ENCODE measurements at places on chromosomes 4 and X.

GRCh38 chr4:7822877-7823276, 116.8 kb downstream of the AFAP1 start:
- DNase-seq = peak; percentile 19

DNA sequence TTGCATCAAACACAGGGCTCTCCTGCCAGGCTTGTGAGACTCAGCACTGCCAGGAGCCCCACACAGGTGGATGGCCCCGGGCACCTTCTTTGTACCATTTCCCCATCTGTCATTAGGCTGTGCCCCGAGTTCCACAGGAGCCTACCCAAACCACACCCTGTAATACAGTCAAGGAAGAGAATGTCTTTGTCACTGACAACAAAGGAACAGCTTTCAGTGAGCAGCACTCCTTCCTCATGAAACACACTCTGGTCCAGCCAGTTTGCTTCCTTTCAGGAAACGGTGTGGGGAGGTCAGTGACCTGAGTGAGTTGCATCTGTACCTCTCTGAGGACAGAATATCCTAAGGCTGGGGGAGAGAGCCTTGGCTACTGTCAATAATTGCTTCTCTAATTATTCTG, 53.7 kb downstream of the LNX1 start:
- no peak for DNase-seq

- no peak for DNase-seq
These were observed 408.2 kb downstream of the ARHGAP24 start for GRCh38 chr4:85883180-85883579.

DNA sequence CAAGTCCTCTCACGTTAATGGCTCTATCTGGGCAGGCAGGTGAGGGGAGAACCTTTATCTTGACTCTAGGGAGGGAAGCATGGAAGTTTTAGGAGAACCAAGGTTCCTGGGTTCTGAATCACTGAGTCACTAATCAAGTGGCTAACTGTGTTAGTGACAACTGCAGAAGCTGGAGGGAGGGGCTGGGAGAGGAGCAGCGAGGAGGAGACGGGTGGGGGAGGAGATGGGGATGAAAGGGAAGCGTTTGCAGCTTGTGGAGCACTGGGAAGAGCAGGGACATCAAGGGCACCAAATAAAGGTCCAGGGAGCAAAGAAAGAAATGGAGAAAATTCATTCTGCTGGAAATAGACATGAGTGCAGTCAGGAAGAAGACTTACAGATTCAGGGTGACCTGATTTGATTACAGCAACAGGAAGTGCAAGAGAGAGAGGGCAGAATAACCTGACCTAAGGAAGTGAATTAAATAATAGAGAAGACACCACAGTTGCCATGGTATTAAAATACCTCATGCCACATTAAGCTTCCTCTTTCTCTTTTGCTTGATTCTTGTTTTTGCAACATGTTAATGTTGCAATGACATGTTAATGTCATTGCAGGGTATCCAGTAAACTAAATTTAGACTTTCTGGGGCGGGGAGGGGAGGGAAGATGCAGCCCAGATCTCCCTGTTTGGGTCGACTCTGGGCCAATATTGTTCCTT, 4.5 kb upstream of the SETD7 start:
- no peak for DNase-seq

GRCh38 chrX:119177278-119177677, 49.7 kb upstream of the KIAA1210 start:
- DNase-seq = no peak

- DNase-seq = no peak
These were observed 6.5 kb downstream of the SASH3 start for GRCh38 chrX:129786210-129786651.

DNA sequence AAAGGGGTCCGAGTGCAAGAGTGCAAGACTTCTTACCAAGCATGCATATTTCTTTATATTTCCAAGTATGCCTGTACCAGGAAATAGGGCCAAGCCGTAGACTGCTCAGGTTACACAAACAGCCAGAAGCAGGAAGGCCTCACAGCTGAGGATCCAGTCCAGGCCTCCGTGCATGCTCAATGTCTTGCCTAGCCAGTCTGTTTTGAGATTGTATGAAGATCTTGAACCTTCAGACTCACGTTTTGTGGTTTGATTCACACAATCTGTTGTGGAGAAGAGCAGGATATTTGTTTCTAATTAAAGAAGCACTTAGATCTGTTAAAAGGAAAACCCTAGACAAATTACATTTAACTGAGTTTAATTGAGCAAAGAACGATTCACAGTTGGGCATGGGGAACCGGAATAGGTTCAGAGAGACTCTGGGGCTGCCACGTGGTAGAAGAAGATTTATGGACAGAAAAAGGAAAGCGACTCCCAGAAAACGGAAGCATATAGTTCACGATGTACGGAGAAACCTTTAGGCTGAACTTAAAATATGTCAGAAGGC, 1.2 kb downstream of the MGST2 start:
- peak; percentile 67 for DNase-seq

GRCh38 chrX:53357799-53358530, 64.5 kb downstream of the SMC1A start:
- DNase-seq = peak; percentile 17

- peak; percentile 14 for DNase-seq
These were observed 32.9 kb downstream of the CPEB2 start for GRCh38 chr4:15035159-15035558.

DNA sequence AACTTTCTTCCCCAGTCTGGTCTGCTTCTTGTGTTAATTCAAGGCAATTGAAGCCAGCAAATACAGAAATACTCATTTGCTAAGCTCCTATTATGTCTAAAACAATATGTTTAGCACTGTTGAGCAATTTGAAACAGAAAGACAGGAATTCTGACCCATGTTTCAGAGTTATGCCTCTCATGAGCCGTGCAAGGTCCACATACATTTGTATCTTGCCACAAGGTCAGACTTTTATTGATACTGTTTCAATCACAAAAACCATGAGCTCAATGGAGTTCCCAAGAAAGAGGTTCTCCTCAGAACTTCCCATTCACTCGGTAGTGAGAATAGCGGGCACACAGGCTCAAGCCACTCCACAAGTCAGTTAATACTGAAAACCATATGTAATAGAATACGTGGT, 47.6 kb upstream of the SPRY1 start:
- DNase-seq = no peak

DNA sequence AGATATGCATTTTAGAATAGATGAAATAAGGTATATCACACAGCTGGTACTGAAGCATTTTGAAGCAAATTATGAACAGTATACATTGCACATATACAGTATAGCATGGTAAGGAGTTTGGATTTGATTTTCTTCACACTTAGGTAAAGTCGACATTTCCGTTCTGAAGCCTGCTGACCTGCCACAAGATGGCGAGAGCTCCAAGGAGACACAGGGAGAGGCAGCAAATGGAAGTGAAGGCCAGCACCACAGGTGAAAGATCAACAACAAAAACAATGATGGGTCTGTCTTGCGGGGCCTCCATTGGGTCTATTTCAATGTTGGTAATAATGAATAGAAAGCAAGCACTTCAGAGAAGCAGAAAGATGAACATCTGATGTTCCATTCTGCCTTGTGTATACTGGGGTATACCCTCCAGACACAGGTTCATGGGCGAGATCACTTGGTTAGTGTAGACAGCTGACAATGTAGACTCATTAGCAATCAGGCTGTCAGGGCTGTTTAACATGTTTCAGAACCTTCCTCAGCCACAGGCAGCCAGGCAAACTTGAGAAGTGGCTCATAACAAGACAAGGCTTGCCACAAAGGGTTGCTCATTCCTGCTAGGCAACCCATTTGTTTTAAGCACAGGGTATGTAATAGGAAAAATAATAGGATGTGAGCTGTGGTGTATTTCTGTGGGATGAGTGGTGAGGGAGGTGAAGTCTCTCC, 21.4 kb upstream of the NOX1 start:
- peak; percentile 18 for DNase-seq

DNA sequence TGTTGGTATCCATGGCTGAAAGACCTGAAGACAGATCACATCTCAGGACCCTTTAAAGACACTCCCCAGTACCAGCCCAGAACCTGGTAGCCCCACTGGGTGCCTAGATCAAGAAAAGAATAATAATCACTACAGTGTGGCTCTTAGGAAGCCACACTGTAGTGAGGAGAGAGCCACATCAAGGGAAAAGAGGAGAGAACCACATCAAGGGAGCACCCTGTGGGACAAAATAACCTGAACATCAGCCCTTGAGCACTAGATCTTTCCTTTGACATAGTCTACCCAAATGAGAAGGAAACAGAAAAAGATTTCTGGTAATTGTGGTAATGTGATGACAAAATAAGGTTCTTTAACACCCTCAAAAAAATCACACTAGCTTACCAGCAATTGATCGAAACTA, 15.3 kb downstream of the RTL3 start:
- DNase-seq = no peak

GRCh38 chrX:150643271-150643670, 49.9 kb upstream of the MTMR1 start:
- peak; percentile 13 for DNase-seq

DNA sequence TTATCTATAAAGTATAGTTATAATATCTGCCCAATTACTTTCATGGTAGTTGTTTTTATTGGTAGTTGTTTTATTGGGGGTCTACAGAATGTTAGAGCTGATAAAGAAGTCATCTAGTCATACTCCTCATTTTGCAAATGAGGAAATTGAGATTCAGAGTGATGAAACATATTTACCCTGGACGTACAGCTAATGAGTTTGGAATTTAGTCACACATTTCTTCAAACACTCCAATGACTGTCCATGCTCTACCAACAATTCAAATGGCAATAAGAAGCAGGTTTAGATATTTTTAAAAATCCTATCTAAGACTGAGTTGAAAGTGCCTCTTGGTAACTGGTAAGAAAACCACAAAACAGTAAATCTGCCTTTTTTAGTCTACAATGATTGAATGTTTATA, 98.2 kb downstream of the MAGEC1 start:
- DNase-seq = no peak

DNA sequence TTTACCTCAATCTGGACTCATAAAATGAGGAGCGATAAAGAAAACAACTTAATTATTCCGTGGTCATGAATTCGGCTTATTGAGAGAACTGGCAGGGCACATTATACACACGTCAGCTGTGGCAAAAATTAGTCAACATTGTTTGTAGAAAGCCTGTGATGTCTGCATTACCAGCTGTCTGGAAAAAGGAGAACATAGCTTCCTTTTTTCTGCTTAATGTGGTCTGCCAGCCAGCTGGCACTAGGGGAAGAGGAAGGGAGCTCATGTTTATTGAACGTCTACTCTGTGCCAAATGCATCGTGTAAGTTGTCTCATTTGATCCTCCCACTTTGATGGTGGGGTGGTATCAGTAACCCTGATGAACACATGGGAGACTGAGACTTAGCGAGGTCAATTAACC, 367.6 kb downstream of the ARHGAP24 start:
- no peak for DNase-seq

GRCh38 chr4:85741381-85741780, 266.4 kb downstream of the ARHGAP24 start:
- no peak for DNase-seq

DNA sequence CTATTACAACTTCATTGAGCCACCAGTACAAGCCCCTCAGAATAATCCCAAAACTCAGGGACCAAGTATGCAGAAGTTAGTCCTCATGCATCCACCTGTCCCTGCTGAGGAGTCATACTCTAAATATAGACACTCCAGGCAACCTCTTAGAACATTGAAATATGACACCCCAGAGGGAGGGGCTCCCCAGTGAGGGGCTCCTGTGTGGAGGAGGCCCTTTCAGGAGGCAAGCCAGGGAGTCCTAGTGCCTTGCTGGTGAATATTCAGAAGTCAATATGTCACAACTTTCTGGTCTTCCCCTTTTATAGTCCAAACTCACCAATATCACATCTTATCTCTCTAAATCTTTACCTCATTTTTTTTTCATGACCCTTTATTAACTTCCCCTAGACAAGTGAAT, 1.6 kb upstream of the ARMCX6 start:
- no peak for DNase-seq

DNA sequence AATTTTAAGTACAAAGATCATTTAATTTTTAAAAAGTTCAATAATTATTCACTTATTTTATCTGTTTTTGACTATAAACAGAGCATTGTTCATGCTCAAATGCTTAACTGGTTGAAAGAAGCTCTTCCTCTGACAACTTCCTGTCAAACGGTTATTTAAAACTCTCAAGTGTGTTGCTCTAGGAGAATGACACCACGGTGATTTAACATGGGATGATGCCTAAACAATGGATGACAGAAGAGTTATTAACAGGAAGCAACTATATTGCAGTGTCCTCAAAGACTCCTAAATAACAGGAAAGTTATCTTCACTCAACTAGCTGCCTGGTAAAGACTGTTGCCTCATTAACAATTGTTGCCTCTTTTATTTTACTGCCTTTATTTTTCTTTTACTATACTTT, 509.6 kb downstream of the PACRGL start:
- no peak for DNase-seq

DNA sequence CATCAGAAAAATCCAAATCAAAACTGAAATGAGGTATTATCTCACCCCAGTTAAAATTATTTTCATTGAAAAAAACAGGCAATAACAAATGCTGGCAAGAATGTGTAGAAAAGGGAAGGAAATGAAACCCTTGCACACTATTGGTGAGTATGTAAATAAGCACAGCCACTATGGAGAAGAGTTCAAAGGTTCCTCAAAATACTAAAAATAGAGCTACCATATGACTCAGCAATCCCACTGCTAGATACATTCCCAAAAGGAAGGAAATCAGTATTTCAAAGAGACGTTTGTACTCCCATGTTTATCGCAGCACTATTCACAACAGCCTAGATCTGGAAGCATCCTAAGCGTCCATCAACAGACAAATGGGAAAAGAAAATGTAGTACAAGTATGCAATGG, 932.4 kb downstream of the PCDH18 start:
- DNase-seq = no peak

DNA sequence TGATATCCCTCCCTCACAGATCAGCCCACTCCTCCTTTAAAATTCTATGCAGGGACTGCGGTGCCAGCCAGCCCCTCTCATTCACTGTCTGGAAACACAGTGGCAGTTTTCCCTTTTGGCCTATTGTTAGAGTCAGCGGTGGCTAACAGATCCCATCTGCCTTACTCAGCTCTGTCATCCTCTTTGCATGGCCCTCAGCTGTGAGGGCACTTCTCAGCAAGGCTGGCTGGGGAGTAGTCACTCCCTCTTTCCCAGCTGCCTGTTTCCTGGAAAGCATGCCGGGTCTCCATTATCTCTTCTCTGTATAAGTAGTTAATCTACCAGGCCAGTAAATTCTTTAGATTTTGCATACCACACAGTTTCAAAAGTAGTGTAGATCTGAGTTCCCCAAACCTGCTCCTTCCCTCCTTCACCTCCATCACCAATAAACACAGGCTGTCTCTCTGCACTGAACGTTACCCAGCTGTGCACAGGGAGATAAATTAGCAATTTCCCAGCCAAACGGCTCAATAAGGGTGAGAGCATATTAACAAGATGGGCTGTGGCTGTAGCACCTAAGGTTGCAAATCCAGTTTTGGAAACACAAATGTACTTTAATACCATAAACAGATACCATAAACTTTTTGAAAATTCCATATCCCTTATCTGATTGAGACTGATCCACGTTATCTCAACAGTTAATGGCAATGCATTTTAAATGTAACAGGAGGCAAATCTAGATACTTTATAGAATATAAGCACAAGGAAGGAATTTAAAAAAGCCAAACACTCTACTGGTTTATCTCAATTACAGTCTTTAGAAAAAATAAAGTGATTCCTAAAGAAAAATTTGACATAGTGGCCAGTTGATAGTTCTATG, 229.3 kb downstream of the ANKRD50 start:
- peak; percentile 23 for DNase-seq
